ENCODE measurements at places on chromosomes 2 and 18.

DNA sequence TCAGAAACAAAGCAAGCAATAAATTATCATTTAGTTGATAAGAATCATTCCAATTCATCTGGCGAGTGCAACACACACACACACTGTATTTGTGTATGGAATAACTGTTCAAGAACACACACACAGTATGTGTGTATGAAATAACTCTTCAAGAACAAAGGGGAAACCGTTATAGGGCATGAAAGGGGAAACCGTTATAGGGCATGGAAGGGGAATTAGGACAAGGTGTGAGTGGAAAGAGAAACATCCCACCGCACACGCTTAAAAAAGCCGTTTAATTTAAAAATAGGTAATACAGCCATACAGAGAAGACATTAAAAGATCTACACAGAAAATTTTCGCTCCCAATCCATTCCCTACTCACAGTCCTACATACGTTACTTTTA lies 607 bp upstream of the TSN start:
- no peak for DNase-seq

GRCh38 chr2:66874411-66874810 lies 439.5 kb downstream of the MEIS1 start:
- no peak for DNase-seq

- DNase-seq, result no peak
These were observed 209.6 kb upstream of the PIK3C3 start for GRCh38 chr18:41745166-41746049.

GRCh38 chr2:46487667-46488335 lies 8.4 kb downstream of the TMEM247 start:
- no peak for DNase-seq

GRCh38 chr18:57920036-57920435 lies 116.9 kb upstream of the ATP8B1 start:
- DNase-seq, result no peak

DNA sequence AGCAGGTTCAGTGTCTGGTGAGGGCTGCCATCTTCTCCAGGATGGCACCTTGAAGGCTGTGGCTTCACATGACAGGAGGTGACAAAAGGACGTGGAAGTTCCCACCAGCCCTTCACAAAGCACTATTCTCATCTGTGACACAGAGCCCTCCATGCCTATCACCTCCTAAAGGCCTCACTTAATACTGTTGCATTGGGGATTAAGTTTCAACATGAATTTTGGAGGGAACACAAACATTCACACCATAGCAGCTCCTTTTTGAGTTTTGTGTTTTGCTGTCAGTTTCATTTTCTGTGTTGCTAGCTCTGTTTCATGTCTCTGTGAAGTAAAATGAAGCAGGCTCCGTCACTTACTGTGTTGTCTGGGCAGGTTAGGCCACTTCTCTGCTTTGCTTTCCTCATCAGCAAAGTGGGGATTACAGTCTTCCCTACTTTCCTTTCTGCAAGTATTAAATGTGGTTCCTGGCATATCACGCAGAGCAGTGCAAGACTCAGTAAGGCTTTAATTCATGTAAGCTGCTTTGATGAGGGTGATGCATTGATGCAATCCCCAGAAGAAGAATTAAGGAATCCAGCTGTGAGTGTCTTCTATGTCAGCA lies 31.6 kb downstream of the LIMS1 start:
- no peak for DNase-seq

GRCh38 chr2:148071351-148071750 lies 50.5 kb downstream of the MBD5 start:
- DNase-seq, result no peak

DNA sequence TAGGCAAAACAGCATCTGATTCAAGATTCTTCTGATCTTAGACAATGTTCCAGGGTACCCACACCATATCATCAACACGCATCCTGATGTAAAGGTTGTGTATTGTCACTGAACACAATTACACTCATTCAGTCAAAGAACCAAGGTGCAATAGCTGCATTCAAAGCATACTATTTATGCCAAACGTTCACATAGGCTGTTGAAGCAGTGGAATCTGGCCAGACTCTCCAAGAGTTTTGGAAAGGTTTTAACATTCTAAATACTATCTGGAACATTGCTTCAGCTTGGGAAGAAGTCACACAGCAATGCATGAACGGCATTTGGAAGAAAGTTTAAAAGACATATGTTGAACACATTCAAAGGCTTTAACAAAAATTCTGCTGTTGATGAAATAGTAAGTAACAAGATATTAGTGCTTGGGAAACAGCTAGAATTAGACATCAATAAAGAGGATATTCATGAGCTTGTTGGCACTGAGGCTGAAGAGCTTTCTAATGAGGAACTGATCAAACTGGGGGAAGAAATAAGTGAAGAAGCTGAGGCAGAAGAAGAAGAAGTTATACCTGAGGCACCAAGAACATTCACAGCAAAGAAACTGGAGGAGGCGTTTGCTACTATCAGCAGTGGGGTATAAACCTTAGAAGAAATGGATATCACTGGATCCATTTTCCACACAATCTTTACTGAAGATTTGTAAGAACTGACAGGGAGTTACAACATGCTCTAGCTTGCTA lies 47.6 kb upstream of the MSH6 start:
- DNase-seq, result no peak

All from hypothalamus (tissue), 51 donors.